ENCODE measurements at places on chromosomes 5 and 9.

- DNase-seq, result no peak
Measured at GRCh38 chr9:112063151-112063550, 111.9 kb downstream of the SUSD1 start.

GRCh38 chr9:116935149-116935897, 248.2 kb downstream of the TRIM32 start:
- DNase-seq, result no peak

- peak; percentile 8 for DNase-seq
Measured at GRCh38 chr5:115549154-115549553, 4.6 kb upstream of the FEM1C start.

DNA sequence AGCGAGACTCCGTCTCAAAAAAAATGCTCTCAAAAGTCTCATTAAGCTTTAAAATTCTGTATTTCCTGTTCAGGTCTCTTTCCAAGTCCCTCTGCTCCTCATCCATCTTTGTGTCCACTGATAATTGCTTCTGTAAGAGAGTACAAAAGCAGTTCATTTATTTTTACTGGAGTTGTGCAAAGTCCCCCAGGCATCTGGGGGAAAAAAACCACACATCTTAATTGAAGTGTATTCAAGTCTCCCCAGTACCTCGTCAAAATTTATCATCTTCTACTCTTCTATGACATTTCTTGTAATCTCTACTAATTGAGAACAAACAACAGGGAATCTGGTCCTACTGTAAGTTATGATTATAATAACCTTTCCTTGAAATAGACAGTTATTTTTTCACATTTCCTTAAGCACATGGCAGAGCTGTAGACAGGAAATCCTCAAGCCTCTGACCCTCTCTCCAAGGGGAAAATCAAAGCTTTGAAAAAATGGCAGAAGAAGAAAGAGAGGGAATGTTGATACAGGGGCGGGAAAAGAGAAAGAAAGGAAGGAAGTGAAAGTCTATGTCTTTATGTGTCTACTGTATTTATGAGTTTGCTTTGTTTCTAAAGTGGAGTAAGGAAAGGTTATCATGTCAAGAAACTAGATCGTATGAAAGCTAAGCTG, 51.5 kb downstream of the RAI14 start:
- DNase-seq, result no peak

Measured in activated CD4-positive, alpha-beta T cell treated with anti-CD3 and anti-CD28 coated beads, Interleukin-2, Interleukin-4, amounts not matched to agents 100 ng/mL and 50 ng/mL, durations not matched to agents 16 hours and 8 hours (primary cell).